Psoas muscle (tissue), 8 donors: ENCODE measurements at places on chromosomes 2 and 18. TPM values are rescaled to one million over a fixed set of nuclear protein-coding genes. Genes with fewer than 3 reads are reported as not detected.
A peak's percentile ranks its signal among the peaks of the same experiment; 100 is the strongest.

INO80B gene
- 39.0 TPM for total RNA-seq

GCG gene
- total RNA-seq, result not detected

FIGN gene
- 1.2 TPM for total RNA-seq

ELOA2 gene
- not detected for total RNA-seq

PLGLB1 gene
- 1.1 TPM for total RNA-seq

KATNAL2 gene
- total RNA-seq, result 1.3 TPM

CHRND gene
- 115 TPM for total RNA-seq

SLC14A1 gene
- 10.9 TPM for total RNA-seq

ASXL3 gene
- total RNA-seq, result 0.08 TPM

LBX2 gene
- total RNA-seq, result 0.36 TPM

REV1 gene
- 26.0 TPM for total RNA-seq

TCF23 gene
- not detected for total RNA-seq

SOWAHC gene
- 0.75 TPM for total RNA-seq

PSD4 gene
- total RNA-seq, result 0.76 TPM

ENOSF1 gene
- 27.2 TPM for total RNA-seq

GRCh38 chr2:208983486-208983885, 440.4 kb upstream of the MAP2 start:
- no peak for DNase-seq

- no peak for DNase-seq
These were observed 466.3 kb downstream of the THSD7B start for GRCh38 chr2:137231628-137232027.

DNA sequence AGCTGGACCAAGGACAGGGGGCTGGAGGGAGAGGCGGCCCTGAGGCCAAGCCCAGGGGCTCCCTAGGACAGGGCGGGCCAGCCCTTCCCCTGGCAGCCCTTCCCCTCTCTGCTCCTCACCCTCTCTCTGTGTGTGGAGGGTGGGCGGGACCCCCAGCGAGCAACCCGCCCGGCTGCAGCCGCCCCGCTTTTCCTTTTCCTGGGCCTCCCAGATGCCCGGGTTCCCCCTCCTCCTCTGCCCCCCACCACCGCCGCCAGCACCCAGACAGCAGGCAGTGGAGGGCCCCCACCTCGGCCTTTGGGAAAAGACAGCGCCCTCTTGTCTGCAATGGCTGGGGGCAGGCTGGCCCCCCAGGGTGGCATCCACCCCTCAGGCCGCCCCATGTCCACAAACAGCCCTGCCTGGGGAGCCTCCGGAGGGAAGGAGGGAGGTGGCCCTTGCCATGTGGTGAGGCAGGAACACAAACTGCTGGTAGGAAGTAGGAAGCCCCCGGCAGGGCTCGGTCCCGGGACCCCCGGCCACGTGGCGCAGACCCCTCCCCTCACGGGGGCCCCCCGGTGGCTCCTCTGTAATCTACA, 135.1 kb upstream of the CTDP1 start:
- DNase-seq, result peak; percentile 43

DNA sequence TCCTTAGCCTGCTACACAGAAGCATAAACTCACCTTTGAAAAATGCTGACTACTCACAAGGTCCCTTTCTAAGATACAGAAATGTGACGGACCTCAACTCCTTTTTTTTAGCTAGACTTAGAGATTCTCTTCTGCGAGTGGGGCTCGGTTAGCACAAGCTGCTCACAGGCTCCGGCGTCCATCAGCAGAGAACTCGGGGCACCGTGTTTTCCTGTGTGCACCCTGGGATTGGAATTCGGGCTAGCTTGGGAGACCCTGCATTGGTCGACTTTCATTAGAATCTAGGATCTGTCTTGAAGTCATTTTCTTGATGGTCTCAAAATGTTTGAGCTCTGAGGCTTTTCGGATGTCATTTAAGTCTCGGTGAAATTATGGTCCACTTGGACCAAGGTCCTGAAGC, 191.2 kb downstream of the GBX2 start:
- no peak for DNase-seq

- DNase-seq, result peak; percentile 59
These were observed 4.1 kb downstream of the BCL11A start for GRCh38 chr2:60549238-60549927.

DNA sequence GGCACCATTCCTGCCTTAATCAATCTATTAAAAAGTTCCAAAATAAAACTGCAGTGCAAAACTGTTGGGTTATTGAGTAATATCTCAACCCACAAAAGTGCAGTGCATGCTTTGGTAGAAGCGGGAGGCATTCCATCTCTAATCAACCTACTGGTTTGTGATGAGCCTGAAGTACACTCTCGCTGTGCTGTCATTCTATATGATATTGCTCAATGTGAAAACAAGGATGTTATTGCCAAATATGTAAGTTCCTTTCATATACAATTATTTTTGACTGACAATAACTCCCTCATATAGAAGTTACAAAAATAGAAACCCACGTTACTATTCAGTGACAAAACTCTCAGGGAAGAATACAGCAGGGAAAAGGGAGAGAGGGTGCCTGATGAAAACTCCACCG, 43.0 kb downstream of the OSGEPL1 start:
- no peak for DNase-seq

DNA sequence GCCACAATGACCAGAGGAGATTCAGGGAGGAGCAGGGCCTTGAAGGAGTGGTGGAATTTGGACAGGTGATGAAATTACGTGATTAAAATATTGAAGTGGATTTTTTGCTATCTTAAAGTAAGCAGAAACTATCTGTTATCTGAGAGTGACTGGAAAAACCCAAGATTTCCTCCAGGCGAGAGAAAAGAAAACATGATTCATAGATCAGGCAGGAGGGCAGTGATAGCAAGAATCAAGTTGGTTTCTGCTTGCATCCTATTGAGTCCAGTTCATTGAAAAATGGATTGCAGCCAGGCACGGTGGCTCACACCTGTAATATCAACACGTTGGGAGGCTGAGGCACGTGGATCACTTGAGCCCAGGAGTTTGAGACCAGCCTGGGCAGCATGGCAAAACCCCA, 127.8 kb downstream of the NXPH2 start:
- DNase-seq, result no peak

GRCh38 chr2:224838335-224838734, 122.2 kb upstream of the CCDC195 start:
- no peak for DNase-seq

- no peak for DNase-seq
These were observed 242.0 kb downstream of the CALCRL start for GRCh38 chr2:187206071-187206470.

DNA sequence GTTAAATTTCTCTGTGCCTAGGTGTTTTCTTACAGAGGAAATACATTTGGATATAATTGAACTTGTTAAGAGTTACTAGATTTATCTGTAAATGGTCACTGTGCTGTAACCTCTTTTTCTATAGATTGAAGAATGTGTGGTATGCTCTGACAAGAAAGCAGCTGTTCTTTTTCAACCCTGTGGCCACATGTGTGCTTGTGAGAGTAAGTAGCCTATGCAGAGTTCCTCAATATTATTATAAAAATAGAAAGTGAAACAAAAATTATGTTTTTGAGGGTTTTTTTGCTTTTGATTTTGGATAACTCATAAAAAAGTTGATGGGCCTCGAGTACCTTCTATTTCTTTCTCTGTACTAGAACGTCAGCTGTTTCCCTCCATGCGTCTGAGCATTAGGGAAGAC, 112.4 kb downstream of the MIB1 start:
- DNase-seq, result no peak

DNA sequence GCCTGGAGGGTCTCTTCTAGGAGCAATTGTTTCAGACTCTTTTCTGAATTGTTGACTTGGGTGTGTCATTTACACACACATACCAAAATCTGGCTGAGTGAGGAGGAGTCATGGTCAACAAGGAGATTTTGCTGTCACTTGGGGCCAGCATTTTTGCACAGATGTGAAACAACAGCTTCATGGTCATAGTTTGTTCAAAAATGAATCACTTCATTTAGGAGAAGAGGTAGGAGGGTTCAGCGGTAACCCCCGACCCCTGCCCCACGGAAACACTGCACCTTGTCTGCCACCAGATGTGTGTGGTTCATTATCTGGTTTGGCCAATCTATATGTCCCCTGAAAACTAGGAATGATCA, 42.2 kb downstream of the LBH start:
- no peak for DNase-seq

DNA sequence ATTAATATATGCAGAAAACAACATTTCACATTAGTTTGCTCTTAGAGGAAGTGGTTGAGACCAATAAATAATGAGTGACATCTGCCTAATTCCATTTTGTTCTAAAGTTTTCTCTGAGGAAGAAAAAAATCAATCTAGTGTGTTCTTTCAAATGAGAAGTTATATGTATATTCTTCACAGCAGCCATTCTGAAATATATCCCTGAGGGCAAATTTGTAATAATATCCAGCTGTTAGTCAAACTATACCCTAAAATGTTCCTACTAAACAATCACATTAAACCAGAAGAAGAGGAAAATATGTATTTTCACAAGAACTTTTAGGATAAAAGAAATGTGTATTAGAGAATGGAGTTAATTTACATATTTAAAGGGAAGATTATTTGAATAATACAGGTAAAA, 375.1 kb upstream of the CDH19 start:
- DNase-seq, result no peak

- DNase-seq, result no peak
These were observed 57.5 kb downstream of the KDM3A start for GRCh38 chr2:86498468-86499260.

DNA sequence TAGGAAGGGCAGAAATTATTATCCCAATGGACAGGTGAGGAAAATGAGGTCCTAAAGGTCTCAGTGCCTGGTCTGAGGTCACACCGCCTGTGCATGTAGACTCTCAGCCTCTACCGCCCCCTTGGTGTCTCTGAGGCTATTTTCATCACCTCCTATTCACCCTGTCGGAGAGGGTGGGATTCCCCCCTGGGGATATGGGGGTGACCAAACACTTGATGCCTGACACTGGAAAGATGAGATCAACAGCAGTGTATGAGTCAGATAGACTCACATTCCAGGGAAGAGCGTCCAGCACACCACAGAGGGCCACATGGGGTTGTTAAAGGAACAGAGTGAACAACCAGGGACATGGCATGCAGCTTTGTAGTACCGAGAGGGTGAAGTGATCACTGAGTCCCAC, 199.7 kb downstream of the SMAD2 start:
- no peak for DNase-seq

- DNase-seq, result no peak
These were observed 391.2 kb downstream of the FBXO15 start for GRCh38 chr18:73756256-73757091.
